ENCODE measurements at places on chromosomes 16 and 17.

DNA sequence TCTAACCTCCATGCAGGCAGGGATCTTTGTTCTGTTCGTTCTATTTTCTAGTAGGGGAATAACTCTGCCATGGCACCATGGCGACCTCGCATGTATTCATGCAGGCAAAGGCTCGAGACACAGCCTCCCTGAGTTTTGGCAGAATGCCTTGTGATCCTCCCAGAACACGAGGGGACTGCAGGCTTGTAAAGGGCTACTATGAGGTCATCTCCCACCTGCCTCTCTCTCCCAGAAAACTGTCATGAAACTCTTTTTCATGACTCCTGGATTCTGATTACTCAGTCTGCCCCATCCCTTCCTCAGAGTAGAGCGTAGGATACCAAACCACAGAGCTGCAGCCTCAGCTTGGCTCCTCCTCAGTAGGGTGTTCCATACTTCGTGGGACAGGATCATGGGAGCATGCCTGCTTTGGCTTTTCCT is 64.3 kb downstream of the IGF2BP1 start:
- DNase-seq, result no peak

- no peak for DNase-seq
Observed at GRCh38 chr17:43871946-43872690, 25.1 kb downstream of the CD300LG start.

- peak; percentile 82 for DNase-seq
Observed at GRCh38 chr16:4330277-4330874, 14.5 kb downstream of the GLIS2 start.

DNA sequence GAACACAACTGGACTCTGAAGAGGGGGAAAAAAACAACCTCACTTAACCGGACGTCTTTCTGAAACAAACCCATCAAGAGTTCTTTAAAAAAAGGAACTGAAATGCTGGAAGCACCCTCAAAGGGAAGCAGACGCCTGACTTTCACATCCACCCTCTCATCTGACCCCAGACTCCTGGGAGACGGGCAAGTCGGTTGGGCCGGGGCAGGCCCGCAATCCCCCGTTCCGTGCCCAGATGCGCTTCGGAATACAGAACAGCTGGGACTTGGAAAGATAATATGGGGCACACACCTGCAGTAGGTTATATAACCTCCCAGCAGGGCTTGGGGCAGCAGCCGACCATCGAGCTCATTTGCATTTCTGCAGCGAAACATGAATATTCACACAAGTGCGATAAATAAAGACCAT is 3.7 kb downstream of the ARHGAP27 start:
- DNase-seq, result no peak

- no peak for DNase-seq
Observed at GRCh38 chr16:7521834-7522233, 189.2 kb downstream of the RBFOX1 start.

DNA sequence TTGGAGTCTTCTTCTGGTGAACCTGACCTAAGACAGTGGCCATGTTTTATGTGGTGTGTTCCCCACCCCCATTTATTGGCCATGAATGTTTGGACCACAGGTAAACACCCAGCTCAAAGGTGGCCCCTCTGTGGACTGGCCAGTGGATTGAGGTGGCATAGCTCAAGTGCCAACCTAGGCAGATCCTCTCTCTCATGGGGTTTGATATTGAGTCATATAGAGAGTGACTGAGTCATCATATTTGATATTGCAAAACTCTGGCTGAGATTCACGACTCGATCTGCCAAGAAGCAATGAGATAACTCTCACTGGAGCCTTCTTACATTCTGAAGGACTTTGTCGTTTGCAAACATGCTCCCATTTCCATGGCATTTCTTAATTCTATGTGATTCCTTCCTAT is 10.5 kb upstream of the TEKT3 start:
- DNase-seq, result no peak

- no peak for DNase-seq
Observed at GRCh38 chr17:49487183-49487582, 7.9 kb upstream of the NGFR start.

GRCh38 chr16:79213214-79213613 is 387.3 kb downstream of the MAF start:
- DNase-seq, result no peak

DNA sequence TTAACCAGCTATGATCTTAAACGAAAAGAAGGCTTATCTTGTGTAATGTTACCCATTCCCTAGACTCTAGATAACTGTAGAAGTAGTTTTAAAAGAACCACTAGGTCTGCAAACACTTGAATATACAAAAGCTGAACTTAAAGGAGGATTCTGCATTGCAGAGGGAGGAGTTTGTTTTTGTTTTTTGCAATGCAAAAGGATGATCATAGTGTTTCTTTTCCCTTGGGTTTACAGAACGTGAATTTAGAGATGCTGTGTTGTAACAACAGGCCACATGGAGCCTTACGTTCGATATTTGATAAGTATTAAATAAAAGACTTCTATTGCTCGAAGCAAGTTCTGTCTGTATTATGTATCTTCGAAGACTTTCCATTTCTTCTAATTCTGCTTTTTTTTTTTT is 77.6 kb downstream of the CHD9 start:
- DNase-seq, result no peak

- no peak for DNase-seq
Observed at GRCh38 chr17:48335858-48336500, 94.0 kb downstream of the SKAP1 start.

DNA sequence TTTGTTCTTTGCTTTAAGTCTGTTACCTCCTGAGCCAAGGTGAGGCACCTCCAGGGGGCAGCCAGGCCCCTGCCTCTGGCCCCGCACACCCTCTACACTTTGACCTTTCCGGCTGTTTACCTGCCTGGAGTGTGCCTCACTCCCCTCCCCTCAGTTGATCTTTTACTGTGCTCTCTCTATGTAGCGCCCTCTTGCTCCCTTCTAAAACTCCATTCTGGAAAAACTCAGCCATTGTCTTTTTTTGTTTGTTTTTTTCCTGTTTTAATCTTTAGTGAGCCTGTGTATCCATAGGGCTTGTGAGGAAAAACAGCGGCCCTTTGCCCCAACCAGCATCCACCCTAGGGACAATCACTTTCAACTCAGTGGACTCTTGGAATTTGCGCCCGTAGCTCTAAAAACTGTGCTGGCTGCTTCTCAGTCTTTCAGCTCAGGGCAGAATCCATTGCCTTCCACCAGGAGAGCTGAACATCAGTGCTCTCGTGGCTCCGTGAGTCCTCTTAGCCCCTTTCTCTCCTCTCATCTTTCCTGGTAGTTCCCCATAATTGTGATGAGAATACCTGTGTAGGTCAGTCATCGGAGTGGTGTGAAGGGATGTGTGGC is 4.3 kb downstream of the AMDHD2 start:
- no peak for DNase-seq

GRCh38 chr17:4409659-4410058 is 24.1 kb upstream of the SPNS3 start:
- DNase-seq, result no peak

DNA sequence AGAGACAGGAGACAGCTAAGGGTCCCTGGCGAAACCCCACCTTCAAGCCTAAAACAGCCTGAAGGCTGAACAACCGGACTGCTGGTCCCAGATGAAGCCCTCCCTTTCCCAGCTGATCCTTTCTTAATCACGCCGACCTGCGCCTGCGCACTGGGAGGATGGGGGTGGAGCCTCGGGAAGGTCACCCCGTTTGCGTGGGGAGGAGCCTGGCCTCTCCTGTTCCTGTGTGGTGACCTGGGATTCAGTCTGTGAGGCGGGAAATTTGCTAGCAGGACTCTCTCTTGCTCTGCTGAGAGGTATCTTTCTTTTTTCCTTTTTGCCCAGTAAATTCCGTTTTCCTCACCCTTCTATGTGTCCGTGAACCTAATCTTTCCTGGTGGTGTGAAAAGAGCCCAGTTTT is 9.6 kb downstream of the FAM20A start:
- DNase-seq, result peak; percentile 23

DNA sequence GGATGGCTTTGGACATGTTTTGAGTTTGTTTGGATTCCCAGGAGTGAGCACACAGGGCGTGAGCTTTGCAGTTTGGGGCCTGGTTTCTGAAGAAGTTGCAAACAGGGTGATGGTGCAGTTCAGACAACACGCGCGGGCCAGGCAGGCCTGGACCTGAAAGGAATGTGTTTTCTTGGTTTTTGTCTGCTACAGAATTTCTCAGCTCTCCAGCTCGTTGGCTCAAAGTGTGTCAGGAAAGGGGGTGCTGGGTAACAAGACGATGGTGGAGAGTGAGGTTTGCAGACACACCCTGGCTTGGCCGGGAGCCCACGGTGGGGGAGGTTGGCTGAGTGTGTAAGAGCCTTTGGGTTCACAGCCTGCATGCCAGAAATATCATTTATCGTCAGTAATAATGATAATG is 82.3 kb downstream of the CMIP start:
- no peak for DNase-seq

DNA sequence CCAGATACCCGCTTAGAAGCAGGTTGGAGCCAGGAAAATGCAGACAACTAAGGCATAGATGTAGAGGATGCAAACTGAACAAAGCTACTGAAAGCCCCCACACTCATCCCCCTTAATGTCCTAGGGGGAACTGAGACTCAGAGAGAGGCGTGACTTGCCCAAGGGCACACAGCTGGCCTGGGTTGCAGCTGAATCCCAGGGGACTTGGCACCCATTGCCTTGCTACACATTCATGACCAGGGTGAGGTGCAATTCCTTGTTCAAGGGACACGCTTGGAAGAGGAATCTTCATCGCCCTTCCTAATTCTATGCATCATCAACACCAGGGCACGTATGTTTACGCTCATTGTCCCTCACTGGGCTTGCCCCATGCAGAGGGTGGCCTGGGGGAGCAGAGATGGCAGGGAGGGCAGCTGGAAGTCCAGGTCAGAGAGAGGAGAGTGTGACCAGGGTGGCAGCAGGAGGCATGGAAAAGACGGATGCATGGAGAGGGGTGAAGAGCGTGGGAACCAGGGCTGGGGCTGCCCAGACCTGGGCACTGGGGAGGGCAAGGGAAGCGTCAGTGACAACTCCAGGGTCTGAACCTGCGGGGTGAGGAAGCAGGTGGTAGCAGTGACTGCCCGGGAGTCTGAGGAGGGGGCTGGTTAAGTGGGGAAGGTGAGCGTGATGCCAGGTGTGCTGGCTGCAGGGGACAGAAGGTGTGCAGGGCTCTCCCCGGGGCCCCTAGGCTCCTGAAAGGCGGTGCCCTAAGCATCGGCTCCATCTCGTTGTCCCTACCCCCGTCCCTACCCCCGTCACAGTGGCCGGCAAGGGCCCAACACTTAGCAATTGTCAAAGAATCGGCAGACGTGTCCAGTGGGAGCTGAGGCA is 267.1 kb upstream of the TNRC6C start:
- DNase-seq, result no peak

- no peak for DNase-seq
Observed at GRCh38 chr17:29642171-29642611, 19.5 kb upstream of the CORO6 start.

DNA sequence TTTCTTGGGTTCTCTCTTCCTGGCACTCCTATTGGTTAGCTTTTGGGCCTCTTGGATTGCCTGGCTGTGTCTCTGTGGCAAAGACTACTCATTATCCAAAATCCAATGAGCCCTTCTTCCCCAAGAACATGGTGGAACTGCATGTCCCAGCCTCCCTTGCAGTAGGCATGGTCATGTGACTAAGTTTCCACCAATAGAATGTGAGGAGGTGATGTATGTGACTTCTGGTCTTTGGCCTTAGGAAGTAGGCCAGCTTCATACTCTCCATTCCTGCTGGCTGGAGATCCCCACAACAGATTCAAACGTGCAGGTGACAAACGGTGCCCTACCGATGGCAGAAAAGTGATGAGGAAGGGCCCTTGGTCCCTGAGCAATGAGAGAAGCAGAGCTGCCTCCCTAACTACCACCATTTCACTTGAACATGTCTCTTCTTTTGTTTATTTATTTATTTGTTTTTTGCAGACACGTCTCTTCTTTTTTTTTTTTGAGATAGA is 17.3 kb upstream of the SPN start:
- peak; percentile 16 for DNase-seq

GRCh38 chr17:73625991-73626673 is 18.1 kb downstream of the SDK2 start:
- DNase-seq, result no peak

DNA sequence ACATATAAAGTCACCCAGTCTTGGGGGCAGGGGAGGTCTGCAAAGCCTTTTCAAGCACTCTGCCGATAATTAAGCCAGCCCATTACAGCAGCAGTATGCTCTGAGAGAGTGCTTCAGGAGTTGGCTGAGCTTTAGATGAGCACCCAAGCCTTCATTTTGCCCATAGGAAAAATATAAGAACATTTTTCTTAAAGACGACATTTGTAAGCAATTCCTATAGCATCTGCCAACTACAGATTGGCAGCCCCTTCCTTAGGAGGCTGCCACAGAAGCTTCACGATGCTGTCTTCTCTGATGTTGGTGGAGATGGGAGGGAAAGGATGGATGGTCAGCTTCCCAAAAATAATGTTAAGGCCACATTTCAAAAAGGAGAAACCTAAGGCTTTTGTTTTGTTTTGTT is 367.5 kb downstream of the XYLT1 start:
- DNase-seq, result no peak

GRCh38 chr16:14283786-14284185 is 212.7 kb downstream of the MRTFB start:
- no peak for DNase-seq

GRCh38 chr17:81460856-81461460 is 51.6 kb downstream of the ACTG1 start:
- DNase-seq, result no peak

DNA sequence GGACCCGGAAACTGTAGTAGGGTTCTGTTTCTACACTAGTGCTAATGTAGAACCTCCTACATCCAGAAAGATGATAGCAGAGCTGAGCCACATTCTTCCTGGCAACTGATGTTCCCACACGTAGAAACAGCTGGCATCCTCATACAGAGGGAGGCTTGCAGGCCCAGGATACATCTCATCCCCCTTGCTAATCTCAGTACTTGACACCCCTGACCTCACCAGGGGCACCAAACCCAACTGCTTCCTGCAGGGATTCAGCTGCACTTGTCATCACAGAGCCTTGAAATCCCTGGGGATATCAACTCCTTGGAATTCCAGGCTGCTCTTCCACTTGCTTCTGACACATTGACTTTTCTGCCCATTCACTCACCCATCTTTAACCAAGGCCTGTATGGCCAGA is 75.2 kb upstream of the HSBP1 start:
- no peak for DNase-seq

GRCh38 chr17:44105483-44105882 is 18.0 kb downstream of the HDAC5 start:
- no peak for DNase-seq

GRCh38 chr17:32523017-32523680 is 36.4 kb downstream of the CDK5R1 start:
- peak; percentile 71 for DNase-seq

- DNase-seq, result peak; percentile 79
Observed at GRCh38 chr17:81665205-81666091, 957 bp downstream of the OXLD1 start.

DNA sequence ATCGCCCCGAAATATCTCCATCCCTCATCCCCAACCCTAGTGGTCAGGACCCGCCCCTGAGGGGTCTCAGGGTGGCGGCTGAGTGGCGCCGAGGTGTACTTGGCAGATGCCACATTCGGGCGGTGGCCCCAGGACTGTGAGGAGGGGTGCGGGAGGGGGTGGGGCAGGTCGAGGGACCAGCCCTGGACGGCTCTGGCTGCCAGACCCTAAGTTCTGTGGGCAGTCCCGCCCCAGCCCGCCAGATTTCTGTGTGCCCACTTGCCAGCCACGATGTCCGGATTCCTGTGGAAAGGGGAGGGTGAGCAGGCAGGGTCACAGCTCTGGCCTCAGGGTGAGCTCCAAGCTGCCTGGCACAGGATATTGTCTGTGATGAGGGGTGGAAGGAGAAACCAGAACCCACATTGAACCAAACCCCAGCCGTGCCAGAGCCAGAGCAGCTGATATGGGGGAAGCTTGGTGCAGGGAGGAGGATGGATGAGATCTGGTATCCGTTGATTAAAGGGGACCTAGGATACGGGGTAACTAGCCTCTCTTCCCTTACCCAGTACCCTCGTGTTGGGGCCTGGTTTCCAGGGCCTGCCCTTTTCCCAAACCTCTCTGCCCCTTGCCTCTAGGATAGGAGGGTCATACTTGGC is 1.1 kb upstream of the CHAD start:
- DNase-seq, result no peak

Data from stimulated activated CD4-positive, alpha-beta T cell treated with anti-CD3 and anti-CD28 coated beads, Interleukin-15, amount 100 ng/mL, for 24 hours (primary cell).